ENCODE measurements at places on chromosomes 3 and 15.

GRCh38 chr3:23405081-23405480, 202.0 kb downstream of the UBE2E2 start:
- DNase-seq, result no peak

DNA sequence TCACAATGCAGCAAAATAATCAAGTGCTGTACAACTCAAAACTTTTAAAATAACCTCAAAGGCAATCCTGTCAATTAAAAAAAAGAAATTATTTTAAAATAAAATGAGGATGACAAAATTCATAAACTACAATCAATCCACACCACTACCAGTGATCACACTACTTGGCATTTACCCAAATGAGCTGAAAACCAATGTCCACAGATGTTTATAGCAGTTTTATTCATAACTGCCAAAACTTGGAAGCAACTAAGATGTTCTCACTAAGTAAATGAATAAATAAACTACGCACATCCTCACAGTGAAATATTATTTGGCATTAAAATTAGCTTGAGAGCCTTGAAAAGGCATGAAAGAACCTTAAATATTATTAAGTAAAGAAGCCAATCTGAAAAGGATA, 121.3 kb downstream of the STAG1 start:
- DNase-seq, result no peak

GRCh38 chr3:189304465-189305351, 132.9 kb downstream of the TPRG1 start:
- DNase-seq, result no peak

- no peak for DNase-seq
Measured at GRCh38 chr15:40246496-40247280, 7.8 kb downstream of the PAK6 start.

DNA sequence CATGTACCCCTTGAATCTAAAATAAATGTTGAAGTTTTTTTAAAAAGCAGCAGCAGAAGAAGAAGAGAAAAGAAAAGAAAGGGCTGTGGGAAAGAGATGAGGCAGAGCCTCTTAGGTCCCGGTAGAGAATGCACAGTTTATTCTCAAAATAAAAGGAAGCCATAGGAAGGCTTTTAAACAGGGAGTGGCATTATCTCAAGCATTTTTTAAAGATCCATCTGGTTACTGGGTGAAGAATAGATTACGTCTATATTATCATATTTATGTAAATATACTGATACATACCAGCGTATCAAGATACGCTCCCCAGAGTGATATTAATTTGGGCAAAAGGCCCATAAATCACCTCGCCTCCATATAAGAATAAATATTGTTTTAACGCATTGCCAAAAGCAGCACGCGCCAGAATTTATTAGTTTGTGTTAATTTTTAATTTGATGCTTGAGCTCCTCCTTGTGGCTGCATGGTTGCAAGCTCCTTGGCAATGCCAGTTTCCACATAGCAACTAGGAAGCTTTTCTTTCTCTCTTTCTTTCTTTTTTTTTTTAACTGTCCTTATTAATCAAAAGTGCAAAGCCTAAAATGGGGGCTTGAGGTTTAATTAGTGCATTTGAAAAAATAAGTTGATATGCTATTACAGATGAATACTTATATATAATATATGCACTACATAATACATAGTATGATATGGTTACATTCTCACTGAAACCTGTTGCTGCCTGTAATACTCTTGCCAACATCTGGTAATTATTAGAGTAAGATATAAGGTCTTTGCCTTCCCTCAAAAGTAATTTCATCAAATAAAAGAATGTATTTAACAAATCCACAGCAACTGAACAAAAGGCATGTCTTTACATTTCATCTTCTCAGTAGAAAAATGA, 242.8 kb upstream of the UBE2E2 start:
- peak; percentile 23 for DNase-seq

- DNase-seq, result no peak
Measured at GRCh38 chr3:198071602-198072287, 111.7 kb downstream of the LMLN start.

GRCh38 chr3:84567796-84568195, 391.0 kb upstream of the CADM2 start:
- no peak for DNase-seq

GRCh38 chr3:155350571-155350970, 57.1 kb upstream of the STRIT1 start:
- no peak for DNase-seq

- DNase-seq, result no peak
Measured at GRCh38 chr3:47288966-47289910, 6.5 kb downstream of the KLHL18 start.

GRCh38 chr3:59440285-59441028, 390.6 kb upstream of the CFAP20DC start:
- DNase-seq, result no peak

DNA sequence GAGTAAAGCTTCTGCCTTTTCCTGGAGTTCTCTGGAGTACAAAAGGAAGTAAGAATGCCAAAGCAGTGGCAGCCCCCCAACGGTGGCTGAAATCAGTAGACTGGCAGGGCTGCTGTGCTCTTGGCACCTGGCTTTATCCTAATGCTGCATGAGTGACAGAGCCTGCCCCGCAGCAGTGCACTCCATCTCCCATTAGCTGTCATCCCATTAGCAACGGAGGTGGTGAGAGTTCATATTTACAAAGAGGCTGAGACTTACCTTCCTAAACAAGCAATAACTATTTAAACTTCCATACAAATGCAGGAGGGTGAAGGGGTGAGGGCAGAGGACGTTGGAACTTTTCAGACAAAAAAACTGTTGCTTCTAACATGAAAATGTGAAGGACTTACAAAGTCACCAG, 51.9 kb downstream of the SERPINI1 start:
- DNase-seq, result no peak

GRCh38 chr15:92683511-92683834, 27.9 kb upstream of the FAM174B start:
- peak; percentile 37 for DNase-seq

GRCh38 chr3:183542355-183542754, 13.2 kb downstream of the KLHL6 start:
- DNase-seq, result peak; percentile 56

DNA sequence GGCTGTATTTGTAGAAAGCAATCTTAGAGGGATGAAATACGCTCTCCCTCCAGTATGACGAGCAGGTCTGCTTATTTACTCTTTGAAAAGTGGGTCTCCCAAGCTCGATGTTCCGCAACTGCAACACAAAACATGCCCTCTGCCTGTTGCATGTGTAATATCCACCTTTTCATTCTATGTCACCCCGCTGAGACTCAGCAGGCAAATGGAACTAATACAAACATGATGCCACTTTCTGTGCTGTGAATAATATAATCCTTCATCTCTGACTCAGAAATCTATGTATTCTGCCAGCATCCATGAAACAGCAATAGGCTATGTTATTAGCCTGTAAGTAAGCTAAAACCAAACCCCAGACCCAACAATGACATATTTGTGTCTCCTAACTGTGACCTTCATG, 200.8 kb upstream of the TMCO5A start:
- no peak for DNase-seq

- DNase-seq, result no peak
Measured at GRCh38 chr15:52318729-52319500, 23.3 kb upstream of the MYO5C start.

DNA sequence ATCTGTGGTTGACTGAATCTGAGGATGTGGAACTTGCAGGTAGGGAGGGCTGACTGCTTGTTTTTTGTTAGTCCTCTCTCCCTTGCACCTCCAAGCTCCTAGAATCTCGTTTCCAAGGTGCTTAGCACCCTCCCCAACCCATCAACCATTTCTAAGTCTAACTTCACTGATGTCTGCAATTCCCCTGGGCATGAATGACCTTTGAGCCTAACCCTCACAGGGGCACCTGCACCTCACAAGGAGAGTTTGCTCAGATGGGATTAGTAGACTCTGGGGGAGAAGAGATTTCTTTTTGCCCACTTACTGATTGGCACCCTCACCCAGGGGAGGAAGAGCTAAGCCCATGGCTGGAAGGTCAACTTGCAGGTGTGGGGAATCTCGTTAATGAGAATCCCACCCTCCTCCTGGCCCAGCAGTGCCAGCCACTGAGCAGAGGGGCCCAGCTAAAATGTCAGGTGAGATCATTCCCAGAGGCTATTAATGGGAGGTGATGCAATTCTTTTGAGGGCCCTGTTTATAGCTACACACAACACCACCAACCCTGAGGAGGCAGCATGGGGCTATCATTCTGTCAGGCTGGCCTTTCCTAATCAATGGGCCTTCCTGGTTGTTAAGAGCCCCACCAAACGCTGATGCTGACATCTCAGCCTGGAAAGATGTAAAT, 81.6 kb upstream of the HERC1 start:
- no peak for DNase-seq

- DNase-seq, result no peak
Measured at GRCh38 chr3:157423337-157423736, 13.3 kb upstream of the PTX3 start.

GRCh38 chr15:73383310-73384189, 14.8 kb upstream of the HCN4 start:
- no peak for DNase-seq

GRCh38 chr3:141114816-141115460, 63.8 kb downstream of the SPSB4 start:
- no peak for DNase-seq

GRCh38 chr3:196073255-196073753, 8.6 kb downstream of the TFRC start:
- DNase-seq, result peak; percentile 75

DNA sequence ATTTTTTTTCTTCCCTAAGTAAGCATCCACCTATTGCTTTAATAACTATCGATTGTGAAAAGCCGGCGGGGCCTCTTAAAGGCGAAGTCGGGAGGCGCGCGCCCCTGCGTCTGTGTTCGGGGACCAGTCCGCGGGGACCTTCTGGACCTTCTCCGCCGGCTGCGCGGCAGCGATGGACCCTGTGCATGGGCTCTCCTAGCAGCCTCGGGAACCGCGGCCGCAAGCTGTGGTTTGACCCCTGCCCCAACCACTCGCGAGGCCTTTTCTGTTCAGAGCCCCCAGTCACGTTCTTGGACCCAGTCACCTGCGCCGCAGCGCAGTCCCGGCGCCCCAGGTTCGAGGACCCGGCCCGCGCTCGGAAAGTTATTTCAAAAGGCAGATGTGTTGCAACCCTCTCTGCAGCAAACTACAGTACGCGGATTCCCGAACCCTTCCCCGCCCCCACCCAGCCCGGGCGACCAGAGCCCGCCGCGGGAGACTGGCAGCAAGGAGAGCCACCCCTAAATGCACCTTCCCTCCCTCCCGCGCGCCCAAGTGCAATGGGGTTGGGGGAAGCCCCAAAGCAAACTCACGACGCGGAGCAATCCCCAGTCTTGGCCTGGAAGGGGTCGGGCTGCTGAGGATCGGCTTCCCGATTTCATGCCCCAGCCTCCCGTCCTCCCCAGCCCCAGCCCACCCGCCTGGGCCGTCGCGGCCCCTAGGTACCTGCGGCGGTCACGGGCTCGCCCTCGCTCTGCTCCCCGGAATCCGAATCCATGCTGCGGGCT, 684 bp downstream of the TNFAIP8L3 start:
- DNase-seq, result no peak

DNA sequence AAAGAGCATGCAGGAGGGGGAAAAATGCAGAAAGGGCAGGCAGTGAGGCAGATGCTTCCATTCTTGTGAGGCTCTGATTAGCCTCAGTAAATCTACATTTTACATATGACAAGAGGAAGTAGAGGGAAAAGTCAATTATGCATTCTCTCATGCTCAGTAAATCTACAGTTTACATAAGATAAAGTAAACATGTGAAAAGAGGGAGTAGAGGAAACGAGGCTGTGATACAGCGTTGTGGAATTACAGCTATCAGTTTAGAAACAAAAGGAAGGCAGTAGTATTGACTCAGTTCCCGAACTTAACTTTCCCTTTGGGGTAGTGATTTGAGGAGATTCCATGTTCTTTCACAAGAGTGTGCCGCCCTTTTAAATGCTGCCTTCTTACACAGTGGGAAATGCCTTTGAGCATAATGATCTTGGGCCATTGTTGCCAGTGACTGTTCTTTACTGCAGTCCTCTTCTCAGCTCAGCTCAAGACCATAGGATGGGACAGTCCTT, 39.3 kb downstream of the OSTN start:
- DNase-seq, result no peak

DNA sequence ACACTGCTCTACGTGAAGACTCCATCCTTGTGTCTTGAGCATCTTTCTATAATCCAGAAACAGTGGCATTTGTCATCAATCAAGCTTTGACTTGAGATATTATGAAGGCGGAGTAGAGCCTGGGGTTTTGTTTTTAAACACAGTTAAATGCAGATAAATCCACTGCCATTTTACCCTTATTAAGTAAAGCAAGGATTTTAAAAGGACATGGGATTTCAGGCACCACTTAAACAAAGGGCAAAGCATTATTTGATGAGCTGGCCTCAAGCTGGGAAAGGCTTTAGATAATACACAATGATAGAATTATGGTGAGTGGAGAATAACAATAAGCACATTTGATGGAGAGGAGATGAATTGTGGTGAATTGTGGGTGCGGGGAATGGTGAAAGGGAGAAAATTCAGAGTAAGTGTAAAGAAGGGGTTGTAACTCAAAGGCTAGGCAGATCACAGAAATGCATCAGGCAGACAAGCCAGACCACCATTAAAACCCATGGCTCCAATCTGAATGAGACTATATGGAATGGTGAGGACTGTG, 54.9 kb upstream of the GLCE start:
- no peak for DNase-seq

DNA sequence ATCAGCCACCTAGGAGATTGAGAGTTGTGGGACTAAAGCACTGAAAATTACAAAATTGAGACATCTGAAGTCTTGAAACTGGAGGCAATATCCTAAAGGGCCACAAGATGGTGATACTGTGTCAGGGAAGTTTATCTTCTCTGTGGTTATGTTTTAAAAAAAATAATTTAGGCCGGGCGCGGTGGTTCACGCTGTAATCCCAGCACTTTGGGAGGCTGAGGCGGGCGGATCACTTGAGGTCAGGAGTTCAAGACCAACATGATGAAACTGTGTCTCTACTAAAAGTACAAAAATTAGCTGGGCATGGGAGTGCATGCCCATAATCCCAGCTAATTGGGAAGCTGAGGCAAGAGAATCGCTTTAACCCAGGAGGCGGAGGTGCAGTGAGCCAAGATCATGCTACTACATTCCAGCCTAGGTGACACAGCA, 17.9 kb upstream of the NIT2 start:
- DNase-seq, result peak; percentile 38

DNA sequence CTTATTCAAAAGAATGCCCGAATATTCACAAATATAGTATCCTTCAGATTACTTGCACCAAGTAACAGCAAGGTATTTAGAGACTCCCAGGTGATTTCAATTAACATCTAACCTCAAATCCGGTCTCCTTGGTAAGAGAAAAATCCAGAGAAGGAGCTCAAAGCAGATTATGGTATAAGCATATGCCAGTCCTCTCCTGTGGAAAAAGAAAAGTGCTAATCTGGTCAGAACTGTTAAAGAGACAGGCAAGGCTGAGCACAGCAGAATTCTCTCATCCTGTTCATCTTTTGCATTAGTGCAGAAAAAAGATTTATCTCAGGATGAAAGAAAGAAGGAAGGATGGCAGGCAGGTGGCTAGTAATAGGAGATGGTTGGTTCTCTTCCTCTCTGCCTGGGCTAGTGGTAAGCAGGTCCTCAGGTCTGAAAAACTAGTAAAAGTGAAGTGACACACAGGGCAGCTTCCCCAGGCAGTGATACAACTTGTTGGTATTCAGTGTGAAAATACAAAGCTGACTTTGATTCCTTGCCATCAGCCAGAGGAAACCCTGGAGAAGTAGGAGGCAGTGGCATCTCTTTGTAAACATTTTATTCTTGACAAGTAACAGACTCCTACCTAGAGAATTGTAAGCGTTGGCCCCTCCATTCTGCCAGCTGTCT, 14.2 kb downstream of the ATXN7 start:
- no peak for DNase-seq

All from SK-N-DZ (cell line).